ENCODE measurements at places on chromosomes 1 and 21.

DNA sequence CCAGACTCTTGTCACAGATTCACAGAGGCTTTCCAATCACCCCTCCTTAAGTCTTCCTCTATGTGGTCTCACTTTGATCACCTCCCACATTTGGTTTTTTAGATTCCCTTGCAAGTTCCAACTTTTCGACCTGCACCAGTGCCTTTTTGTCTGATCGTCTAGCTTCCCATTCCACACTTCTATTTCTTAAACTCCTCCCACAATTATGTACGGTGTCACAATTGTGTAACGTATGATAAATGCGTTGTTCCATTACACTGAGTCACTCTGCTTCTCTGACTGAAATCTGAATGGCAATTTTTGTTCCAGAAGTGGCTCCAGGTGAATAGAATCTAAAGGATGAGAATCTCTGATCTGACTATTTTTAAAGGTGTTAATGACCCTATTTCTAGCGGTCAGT, 320.1 kb downstream of the LMX1A start:
- DNase-seq: no peak

GRCh38 chr1:56877973-56878372, 23.4 kb downstream of the C8A start:
- no peak for DNase-seq

DNA sequence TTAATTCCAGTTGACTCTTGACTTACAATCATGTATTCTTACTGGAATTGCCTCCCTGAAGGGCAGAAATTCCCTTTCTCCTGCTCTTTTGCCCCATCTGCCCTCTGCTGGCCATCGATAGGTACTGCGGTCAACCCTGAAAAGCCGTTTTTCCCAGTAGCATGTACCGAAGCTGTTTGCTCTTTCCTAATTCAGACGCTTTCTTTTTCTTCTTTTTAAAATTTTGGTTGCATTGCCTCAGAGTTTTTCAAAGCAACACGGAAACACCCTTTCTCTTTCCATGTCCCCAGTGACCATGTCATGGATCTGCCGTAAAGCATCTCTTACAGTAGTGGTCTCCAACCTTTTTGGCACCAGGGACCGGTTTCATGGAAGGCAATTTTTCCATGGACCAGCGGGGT, 164.2 kb upstream of the C1orf21 start:
- peak; percentile 12 for DNase-seq

DNA sequence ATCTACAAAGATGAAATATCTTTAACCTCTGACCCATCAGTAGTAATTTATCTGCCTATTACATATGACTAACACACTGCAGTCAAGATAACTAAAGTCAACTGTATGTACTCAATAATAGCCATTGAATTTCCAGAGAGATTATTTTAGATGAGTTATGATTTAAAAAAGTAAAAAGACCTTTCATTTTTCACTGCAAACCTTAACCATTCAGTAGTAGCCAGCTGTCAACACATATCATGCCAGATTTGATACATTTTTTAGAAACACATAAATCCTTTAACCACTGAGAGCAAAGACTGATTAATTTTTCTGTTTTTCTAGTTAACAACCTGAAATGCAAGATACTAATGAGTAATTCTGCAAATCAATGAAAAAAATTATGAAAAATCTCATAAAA, 31.0 kb downstream of the PALMD start:
- no peak for DNase-seq

DNA sequence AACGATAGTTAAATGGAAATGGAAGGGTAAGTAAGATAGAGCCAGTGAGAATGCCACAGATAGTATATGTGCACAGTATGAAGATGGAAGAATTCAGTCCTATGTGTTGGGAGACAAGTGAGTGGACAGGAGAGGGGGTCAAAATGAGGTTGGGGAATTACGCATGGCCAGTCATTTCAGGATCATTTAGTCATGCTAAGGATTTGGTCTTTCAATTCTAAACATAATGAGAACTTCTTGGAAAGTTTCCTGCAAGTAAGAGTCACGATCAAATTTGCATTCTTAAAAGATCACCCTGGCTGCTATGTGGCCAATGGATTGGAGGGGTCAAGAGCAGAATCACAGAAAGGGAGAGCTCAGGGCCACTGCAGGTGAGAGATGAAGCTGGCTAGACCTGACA, 64.0 kb upstream of the KCNK2 start:
- DNase-seq: no peak

DNA sequence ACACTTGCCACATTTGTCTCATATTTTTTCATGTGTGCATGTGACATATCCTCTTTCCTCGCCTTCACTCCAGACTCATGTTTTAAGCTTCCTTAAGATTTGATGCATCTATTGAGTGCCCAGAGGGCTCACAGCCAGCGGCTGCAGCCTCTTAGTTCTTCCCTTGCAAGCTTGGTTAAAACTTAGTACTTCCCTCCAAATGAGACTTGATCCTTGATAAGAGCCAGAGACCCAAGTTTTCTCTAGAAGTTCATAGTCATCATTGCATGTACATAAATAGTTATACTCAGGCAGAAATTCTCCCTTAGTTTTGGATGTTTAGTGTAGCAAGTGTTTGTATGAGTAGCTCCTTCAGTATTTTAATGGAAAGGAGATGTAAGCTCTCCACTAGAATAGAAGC, 337.6 kb upstream of the B3GALT2 start:
- DNase-seq: no peak

DNA sequence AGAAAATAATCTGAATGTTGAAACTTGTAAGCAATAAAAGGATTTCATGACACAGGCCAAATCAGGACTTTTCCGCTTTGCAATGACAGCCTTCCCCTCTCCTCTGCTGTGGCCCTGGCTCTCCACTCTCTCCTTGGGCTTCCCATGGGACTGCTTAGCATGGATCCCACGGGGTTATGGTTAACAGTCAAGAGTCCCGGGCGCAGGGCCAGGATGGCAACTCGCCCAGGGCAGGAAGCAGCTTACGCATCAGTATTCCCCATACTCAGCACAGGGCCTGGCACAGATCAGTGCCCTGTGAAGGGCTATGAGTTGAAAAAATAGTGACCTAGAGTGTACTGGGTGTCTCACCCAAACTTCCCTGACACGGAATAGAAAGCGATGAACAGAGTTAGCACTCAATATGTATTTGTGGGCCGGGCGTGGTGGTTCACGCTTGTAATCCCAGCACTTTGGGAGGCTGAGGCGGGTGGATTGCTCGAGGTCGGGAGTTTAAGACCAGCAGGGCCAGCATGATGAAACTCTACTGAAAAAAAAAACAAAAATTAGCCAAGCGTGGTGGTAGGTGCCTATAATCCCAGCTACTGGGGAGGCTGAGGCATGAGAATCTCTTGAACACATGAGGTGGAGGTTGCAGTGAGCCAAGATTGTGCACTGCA, 29.1 kb upstream of the GRHL3 start:
- no peak for DNase-seq

- DNase-seq: no peak
These were observed 233.5 kb downstream of the PLPP3 start for GRCh38 chr1:56345831-56346230.

DNA sequence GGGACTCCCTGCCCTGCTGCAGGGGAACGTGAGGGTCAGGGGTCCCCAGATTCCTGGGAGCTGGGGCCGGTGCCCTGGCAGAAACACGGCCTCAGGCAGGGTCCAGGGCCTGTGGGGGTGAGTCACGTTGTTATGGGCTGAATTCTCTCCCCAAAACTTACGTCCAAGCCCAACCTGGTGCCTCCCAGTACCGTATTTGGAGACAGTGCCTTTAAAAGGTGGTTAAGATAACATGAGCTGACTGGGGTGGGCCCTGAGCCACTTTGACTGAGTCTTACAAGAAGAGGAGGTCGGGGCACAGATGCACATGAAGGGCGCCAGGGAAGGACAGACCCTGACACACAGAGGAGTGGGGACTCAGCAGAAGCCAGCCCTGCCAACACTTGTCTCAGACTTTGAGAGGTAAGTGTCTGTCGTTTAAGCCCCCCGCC, 99.9 kb downstream of the WDR4 start:
- no peak for DNase-seq

- no peak for DNase-seq
These were observed 7.5 kb downstream of the PCP4 start for GRCh38 chr21:39874759-39875158.

DNA sequence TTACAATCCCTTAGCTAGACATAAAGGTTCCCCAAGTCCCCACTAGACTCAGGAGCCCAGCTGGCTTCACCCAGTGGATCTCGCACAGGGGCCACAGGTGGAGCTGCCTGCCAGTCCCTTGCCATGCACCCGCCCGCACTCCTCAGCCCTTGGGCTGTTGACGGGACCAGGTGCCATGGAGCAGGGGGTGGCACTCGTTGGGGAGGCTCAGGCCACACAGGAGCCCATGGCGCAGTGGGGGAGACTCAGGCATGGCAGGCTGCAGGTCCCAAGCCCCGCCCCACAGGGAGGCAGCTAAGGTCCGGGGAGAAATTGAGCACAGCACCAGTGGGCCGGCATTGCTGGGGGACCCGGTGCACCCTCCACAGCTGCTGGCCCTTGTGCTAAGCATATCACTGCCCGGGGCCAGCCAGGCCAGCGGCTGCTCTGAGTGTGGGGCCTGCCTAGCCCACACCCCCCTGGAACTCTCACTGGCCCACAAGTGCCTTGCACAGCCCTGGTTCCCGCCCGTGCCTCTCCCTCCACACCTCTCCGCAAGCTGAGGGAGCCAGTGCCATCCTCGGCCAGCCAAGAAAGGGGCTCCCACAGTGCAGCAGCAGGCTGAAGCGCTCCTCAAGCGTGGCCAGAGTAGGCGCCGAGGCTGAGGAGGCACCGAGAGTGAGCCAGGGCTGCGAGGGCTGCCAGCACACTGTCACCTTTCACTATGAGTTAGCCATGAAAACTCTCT, 117.8 kb downstream of the LIPI start:
- no peak for DNase-seq

GRCh38 chr1:152447484-152447883, 33.4 kb upstream of the CRNN start:
- no peak for DNase-seq

DNA sequence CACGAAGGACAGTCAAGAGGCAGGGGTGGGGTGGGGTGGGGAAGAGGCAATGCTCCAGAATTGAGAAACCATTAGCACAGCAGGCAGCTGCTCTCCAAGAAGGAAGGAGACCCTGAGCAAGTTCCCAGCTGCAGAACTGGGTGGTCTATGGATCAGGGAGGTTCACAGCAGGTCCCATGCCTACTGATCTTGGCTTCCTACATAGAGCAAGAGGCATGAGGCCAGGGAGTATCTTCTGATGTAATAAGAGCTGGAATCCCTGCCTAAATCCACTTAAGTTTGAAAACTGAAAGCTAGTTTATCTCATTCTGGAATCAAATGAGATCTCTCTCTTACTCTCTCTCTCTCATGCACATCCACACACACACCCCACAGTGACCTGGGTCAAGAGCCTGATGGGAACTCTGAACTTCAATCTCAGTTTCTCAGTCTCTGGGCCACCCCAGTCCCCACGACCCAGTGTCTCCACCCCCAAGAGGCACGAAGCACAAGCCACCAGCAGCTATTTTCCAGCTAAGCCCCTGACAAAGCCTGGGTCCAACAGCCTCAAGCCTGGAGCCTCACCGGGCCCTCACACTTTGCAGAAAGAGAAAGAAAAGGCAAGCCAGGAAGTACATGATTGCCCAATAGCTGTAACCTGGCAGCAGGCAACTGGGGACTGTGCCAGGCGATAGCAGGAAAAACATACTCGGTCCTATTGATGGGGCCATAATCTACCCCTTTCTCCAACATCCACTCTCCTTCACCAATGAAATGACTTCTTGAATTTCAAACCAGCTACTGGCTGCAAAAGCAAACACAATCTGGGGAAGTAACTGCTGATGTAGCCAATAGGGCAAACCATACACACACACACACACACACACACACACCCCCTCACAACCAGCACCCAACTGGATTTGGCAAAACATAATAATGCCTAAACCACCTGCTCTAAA, 2.2 kb downstream of the NUAK2 start:
- DNase-seq: peak; percentile 33

- DNase-seq: no peak
These were observed 227.3 kb upstream of the TMEM51 start for GRCh38 chr1:14926229-14926628.

GRCh38 chr1:11856698-11857097, 2.0 kb downstream of the NPPB start:
- no peak for DNase-seq

DNA sequence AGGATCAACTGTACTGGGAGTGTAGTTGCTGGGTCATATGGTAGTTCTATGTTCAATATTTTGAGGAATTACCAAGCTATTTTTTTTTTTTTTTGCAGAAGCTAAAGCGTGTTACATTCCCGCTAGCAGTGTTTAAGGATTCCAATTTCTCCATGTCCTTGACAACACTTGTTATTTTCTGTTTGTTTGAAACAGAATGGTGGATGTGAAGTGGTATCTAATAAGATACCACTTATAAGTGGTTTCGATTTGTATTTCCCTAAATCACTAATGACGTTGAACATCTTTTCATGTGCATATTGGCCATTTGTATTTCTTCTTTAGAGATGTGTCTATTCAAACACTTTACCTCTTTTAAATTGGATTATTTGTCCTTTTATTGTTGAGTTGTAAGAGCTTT, 112.2 kb downstream of the DISP1 start:
- DNase-seq: no peak

- no peak for DNase-seq
These were observed 262.8 kb downstream of the TPR start for GRCh38 chr1:186112280-186112679.

DNA sequence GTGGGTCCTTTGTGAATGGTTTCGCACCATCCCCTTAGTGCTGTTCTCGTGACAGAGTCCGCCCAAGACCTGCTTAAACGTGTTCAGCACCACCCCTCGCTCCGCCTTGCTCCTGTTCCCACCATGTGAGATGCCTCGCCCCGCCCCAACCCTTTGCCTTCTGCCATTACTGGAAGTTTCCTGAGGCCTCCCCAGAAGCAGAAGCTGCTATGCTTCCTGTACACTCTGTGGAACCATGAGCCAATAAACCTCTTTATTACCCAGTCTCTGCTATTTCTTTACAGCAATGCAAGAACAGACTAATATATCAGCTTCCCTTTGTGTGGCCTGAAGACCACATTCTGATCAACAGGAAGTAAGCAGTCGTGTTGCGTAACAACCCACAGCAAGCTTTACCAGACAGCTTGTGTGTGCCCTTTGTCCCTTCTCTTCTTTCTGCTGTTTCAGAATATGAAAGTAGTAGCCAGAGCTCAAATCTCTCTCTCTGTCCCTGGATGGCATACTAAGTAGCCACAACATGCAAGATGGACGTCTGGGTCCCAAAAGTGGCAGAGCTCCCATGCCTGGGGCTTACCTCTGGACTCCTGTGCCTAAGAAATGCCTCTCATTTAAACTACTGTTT, 14.1 kb downstream of the HENMT1 start:
- DNase-seq: peak; percentile 85

GRCh38 chr1:14441302-14441741, 157.2 kb upstream of the KAZN start:
- DNase-seq: no peak

- DNase-seq: no peak
These were observed 858 bp downstream of the LACTBL1 start for GRCh38 chr1:22971611-22972405.

Data from central memory CD4-positive, alpha-beta T cell (primary cell).